ENCODE measurements at places on chromosomes 12 and 14.

- no peak for DNase-seq
These were observed 21.7 kb downstream of the TRAF3 start for GRCh38 chr14:102798926-102799325.

GRCh38 chr12:57093415-57094207 is 4.7 kb downstream of the NAB2 start:
- peak; percentile 41 for DNase-seq

DNA sequence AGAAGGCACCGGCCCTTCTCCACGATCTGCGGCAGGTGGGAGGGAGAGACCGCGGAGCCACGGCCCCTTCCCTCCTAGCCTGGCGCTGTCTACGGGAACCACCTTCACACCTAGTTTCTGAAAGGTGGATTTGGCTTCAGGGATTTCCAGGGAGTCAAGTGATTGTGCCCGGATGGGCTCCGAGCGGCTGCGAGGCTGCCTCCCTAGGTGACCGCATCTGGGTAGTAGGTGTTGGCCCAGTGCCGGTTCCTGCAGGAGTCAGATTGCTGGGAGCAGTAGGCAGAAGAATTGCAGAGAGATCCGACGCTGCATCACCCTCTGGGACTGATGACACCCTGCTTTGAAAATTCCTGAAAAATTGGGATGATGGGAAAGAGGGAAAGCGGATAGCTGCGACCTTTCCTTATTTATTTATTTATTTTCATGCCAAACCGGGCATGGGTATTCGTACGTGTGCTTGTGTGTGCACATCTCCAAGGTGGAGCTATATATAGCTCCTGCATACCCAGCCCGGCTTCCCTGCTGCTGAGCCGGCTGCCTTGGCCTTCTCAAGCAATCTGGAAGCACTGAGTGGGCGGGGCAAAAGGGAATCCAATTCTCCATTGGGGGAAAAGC is 1.1 kb downstream of the CNTN1 start:
- DNase-seq: no peak

DNA sequence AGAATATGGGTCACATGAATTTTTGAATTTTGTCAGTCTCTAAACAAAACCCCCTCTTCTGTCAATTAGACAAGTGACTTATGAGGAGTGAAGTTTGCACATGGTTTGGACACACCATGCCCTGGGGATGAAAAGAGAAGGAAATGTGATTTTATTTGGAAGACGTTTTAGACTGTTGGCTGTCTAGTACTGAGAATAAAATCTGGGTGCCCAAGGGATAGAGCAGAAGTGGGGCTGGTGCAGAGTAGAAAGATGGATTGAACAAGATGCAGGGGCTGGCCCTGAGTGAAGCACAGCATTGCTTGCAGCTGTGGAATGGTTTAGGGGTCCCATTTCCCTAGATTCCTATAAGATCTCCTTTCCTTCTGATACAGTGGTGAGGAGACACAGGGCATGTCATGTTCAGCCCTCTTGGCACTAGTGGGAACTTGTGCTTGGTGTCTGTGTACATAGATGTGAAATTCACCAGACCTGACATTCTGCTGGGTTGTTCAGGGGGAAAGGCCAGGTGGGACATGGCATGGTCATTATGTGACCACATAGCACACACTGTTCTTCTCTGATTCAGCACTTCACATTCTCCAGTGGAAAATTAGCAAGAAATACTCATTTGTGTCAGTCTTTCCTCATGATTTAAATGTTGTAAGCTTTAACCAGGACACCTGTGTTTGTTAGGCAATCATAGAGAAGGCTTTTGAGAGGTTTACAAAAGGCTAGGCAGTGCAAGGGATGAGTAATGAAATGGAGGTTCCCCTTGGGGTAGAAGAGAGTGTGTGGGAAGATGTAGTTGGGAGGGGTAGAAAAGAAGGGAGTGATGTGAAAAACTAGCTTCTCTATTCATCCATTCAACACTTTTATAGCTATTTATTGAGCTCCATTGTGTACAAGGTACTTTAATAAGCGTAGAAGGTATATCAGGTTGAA is 202.3 kb upstream of the IGF1 start:
- DNase-seq: no peak

- DNase-seq: no peak
These were observed 77.3 kb upstream of the GRIN2B start for GRCh38 chr12:14058717-14059116.

- no peak for DNase-seq
These were observed 209.6 kb downstream of the CRADD start for GRCh38 chr12:93886533-93887511.

GRCh38 chr12:68235576-68235975 is 10.0 kb upstream of the IL26 start:
- no peak for DNase-seq

- DNase-seq: no peak
These were observed 618 bp downstream of the SEC23A start for GRCh38 chr14:39102265-39102968.

DNA sequence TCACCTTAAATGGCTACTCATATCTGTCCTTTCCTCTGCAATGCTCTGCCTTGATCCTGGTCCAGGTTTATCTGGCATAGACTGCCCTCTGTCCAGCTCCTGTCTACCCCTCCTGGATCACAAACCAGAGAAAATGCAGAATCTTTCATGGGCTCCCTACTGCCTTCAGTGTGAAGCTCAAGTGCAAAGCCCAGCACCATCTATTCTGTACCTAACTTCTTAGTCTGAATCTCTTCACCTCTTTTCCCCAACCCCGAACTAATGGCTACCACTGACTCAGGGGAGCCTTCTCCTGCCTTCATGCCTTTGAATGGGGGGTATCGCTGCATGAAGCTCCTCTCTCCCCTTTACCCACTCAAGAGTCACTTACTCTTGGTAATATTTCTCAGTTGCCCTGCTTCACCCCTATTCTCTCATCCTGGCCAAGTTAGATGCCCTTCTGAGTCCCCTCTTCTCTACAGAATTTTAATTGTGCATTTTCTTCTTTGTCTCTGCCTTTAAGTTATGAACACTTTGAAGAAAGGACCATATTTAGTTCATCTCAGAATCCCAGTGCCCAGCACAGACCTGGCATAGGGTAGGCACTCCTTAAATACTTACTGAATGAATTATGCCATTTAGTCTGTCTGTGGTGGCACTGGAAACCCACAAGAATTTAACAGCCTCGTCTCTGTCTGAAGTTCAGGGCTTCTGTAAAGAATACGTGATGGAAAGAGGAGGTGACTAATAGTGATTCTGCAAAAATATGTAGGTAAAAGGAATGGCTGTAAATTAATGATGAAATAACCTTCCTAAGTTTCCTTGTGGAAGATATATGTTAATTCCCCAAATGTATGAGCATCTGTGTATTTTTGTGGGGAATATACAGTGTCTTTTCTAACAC is 191.3 kb upstream of the AMIGO2 start:
- no peak for DNase-seq

- no peak for DNase-seq
These were observed 109.2 kb downstream of the PRMT8 start for GRCh38 chr12:3600039-3600720.

- DNase-seq: no peak
These were observed 60.7 kb upstream of the GZMB start for GRCh38 chr14:24694680-24695079.

GRCh38 chr14:60736494-60736893 is 1.9 kb downstream of the MNAT1 start:
- DNase-seq: no peak

DNA sequence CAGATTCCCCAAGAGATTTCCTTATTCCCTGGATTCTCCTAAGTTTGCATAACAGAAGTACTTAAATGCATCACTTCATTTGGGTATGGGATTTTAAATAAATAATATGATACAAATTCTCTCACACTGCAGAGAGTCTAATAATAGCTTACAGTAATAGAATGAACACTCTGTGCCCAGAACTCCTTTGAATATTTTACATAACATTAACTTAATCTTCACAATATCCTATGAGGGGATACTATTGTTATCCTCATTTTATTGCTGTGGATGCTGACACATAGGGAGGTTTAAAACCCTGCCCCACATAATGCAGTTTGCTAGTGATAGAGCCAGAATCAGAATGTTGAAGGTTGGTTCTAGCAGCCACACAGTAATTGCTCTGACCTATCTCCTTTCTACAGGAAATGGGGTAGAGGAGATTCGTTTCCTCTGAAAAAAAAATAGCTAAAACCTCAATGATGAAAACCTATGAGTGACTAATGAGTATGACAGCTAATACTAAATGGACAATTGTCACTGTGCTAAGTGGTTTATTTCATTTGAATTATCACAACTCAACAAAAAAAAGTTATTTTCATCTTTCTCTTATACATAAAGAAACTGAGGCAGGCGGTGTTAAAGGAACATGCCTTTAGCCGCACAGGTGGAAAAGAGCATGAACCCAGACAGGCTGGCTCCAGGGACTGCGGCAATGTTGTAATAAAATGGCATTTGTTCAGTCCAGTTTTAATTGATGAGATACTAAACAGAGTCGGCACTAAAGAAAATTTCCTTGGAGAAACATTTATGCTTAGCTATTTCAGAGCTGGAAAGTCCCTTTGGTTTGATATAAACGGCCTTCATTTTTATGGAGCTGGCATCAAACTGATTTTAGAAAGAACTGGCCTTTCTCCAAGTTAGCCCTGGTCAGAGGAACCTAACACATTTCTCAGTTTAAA is 880.9 kb downstream of the NRXN3 start:
- no peak for DNase-seq

GRCh38 chr14:37369425-37369824 is 171.7 kb downstream of the MIPOL1 start:
- no peak for DNase-seq

GRCh38 chr14:39174560-39175444 is at the start of gene PNN:
Gene PNN, plus strand, starts transcription at chr14:39175254. Its CDS starts 26 bp downstream, at chr14:39175280.
- peak; percentile 96 for DNase-seq

DNA sequence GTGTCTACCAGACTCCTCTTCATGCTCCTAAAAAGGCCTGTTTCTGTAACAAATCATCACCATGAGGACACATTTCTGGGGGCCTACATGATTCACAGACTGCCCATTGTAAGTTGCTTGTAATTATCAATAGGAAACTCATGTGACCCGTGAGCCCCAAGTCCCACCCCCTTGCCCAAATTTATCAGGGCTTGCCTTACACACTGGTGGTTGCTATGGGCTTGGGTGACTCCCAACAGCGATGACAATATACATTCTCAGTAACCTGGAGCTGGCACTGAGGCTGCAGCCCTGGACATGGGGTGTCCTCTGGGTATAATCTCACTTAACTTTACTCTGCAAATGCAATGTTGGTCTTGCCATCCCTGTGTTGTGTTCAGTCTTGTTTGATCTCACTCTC is 149.2 kb downstream of the NRXN3 start:
- no peak for DNase-seq

DNA sequence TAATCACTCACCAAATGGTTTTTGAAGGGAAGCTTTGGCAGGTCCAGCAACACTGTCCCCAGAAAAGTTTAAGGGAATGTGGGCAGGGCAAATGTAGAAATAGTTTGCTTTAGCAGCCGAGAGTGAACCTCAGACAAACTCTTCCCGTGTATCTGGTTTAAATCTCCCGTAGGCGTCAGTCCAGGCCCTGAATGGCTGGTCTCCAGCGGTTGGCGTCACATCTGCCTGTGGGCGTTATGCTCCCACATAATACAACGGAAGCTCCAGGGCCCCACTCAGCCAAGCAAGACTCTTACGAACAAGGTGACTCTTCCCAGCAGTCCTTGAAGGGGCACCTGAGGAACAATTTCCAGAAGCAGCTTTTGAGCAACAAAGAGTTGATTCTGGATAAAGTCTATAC is 942 bp downstream of the ZC2HC1C start:
- DNase-seq: no peak

GRCh38 chr12:42097971-42098370 is 46.7 kb downstream of the GXYLT1 start:
- DNase-seq: no peak

GRCh38 chr12:1592444-1593173 is 1.8 kb downstream of the FBXL14 start:
- peak; percentile 26 for DNase-seq

GRCh38 chr12:128259556-128260070 is 7.4 kb upstream of the TMEM132C start:
- DNase-seq: no peak

- DNase-seq: peak; percentile 6
These were observed at the start of gene ESR2 for GRCh38 chr14:64293976-64294671. Gene ESR2, minus strand, starts transcription at chr14:64294371. Its CDS starts 11,386 bp downstream, at chr14:64282985.

DNA sequence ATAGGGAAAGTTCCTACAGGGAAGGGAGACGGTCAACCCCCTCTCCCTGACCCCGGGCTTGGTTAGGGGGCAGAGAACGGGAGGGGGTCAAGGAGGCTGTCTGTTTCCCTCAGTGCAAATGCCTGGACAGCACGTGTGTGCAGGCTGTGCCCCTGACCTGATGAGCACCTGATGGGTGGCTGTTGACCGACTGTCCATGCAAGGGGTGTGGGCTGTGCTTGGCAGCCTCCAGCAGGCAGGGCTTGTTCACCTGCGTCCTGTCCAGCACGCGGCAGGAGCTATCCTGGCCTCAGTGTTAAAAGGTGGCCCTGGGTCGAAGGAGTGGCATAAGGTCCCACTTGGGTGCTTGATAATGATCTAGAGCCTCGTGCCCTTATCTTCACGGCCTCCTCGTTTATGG is 221.0 kb downstream of the CACNA1C start:
- DNase-seq: no peak

- peak; percentile 19 for DNase-seq
These were observed 124.5 kb downstream of the GPR65 start for GRCh38 chr14:88129306-88130056.

- DNase-seq: peak; percentile 77
These were observed 1.3 kb downstream of the DCAF5 start for GRCh38 chr14:69151458-69152180.

GRCh38 chr12:95549392-95550084 is 1.7 kb downstream of the USP44 start:
- DNase-seq: no peak

DNA sequence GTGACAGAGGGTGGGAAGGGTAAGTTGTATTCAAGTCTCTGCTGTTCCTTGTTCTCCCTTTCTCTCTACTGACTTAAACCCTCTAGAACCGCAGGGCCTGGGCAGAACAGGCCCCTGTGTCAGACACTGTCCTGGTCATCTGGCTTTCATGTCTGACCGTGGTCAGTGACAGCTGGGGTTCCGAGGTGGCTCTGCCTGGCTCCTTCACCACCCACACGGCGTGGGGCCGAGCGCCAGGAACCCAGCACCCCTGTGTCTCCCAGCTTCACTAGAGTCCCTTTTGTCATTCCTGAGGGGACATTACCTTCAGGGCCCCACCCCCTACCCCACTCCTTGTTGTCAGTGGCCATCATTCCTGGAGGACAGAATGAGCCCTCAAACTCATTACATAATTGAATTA is 168.9 kb downstream of the ADGRD1 start:
- no peak for DNase-seq

GRCh38 chr12:30395190-30395589 is 300.5 kb downstream of the IPO8 start:
- no peak for DNase-seq

DNA sequence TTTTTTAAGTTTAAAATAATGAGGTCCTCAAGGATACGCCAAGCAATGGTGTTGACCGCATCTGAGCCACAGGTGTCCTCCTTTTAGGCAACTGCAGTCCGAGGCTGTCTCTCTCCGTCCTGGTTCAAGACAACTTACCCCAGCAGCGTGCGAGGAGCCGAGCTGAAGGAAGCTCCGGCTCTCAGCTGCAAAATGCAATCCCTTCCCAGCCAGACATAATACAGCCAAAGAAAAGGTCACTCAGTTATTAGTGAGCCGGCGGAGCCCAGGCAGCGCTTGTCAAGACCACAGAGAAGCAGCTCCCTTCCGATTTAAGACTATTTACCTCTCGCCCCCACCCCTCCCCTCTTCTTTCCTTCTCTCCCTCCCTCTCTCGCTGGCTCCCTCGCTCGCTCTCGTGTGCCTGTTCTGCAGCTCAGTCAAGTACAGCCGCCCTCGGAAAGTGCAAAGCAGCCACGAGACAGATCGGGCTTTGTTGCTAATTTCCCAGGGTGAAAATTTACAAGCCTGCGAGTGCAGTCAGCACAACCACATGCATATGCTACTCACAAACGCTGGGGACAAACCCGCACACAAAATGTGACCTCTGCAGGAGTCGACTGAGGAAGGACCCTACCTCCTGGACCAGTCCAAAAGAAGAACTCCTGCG is 363 bp upstream of the LMO3 start:
- no peak for DNase-seq
